Stimulated activated CD4-positive, alpha-beta T cell treated with anti-CD3 and anti-CD28 coated beads, Interleukin-2, amount 100 ng/mL, for 4 hours (primary cell): ENCODE measurements at places on chromosomes 4 and X.

GRCh38 chrX:108456971-108457477, 17.4 kb downstream of the COL4A5 start:
- no peak for DNase-seq

GRCh38 chr4:8427262-8427661, 13.3 kb downstream of the ACOX3 start:
- no peak for DNase-seq

- DNase-seq: no peak
Measured at GRCh38 chrX:130834149-130834548, 68.9 kb downstream of the ENOX2 start.

- DNase-seq: no peak
Measured at GRCh38 chr4:5814421-5814820, 78.5 kb downstream of the CRMP1 start.

GRCh38 chr4:119592830-119593229, 35.8 kb downstream of the PDE5A start:
- DNase-seq: no peak

DNA sequence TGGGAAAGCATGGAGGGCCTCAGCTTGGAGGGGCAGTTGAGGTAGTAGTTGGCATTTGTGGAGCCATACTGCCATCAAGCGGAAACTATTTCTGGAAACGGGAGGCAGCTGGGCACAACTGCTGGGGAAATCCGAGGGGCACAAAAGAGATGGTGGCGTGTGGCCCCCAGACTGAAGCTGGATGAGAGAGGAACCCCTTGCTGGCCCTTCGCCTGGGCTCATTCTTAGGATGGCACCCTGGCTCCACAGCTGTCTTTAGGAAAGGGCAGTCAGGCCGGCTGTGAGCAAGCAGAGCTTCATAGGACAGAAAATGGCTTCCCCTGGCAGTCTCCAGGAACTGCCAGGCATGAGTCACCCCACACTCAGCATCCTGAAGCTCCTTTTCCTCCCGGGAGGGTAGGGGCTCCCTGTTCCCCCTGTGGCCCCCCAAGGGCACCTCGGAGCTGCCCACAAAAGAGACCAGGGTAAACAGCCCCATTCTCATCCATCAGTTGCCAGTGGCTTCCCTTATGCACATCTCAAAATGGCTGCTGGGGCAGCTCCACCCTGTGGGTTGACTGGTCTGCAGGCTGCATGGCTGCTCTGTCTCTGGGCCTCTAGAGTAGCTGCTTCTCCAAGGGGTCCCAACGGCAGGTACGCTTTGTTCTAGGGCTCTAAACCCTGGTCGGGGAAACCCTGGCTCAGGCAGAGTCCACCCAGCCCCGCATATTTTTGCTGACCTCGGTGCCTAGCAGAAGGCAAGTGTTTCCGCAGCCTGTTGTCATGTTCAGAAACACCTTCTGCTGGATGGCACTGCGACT, 64.7 kb downstream of the NBDY start:
- DNase-seq: no peak

- no peak for DNase-seq
Measured at GRCh38 chr4:120155287-120155686, 88.6 kb upstream of the MAD2L1 start.

DNA sequence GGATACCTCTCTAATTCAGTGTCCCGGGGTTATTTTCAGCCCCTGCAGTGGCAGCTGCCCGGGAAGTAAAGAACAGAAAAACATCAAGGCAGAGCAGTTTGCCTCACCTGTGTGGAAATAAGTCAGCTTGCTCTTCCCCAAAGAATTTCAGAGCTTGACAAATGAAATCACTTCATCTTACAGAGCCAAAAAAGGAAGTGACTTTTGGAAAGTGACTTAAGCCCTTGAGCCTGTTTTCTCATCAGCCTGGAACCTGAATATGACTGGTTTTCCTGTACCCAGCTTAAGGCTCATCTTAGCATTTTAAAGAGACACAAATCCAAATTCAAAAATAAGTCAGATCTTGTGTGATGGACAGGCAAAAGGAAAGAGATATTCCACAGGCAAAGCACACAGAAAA, 211.6 kb downstream of the RCHY1 start:
- no peak for DNase-seq

GRCh38 chrX:49061490-49061889, 2.7 kb downstream of the CCDC120 start:
- DNase-seq: no peak

- DNase-seq: no peak
Measured at GRCh38 chrX:85327060-85327333, 52.5 kb downstream of the POF1B start.

GRCh38 chr4:116520886-116521285, 564.5 kb downstream of the TRAM1L1 start:
- DNase-seq: no peak

GRCh38 chr4:20268028-20268427, 16.3 kb downstream of the SLIT2 start:
- no peak for DNase-seq

DNA sequence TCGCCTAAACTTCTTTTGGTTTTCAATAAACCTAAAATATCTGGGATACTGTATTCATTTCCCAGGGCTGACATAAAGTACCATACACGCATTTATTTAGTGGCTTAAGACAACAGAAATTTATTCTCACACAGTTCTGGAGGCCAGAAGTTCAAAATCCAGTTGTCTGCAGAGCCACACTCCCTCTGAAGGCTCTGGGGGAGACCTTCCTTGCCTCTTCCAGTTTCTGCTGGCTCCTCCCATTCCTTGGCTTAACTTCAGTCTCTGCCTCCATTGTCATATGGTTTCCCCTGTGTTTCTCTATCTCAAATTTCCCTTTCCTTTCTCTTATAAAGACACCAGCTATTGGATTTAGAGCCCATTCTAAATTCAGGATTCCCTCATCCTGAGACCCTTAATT, 44.4 kb downstream of the NR3C2 start:
- no peak for DNase-seq

GRCh38 chr4:118898684-118899138, 10.1 kb downstream of the SYNPO2 start:
- DNase-seq: no peak

- DNase-seq: no peak
Measured at GRCh38 chrX:138754861-138755260, 43.3 kb upstream of the FGF13 start.

DNA sequence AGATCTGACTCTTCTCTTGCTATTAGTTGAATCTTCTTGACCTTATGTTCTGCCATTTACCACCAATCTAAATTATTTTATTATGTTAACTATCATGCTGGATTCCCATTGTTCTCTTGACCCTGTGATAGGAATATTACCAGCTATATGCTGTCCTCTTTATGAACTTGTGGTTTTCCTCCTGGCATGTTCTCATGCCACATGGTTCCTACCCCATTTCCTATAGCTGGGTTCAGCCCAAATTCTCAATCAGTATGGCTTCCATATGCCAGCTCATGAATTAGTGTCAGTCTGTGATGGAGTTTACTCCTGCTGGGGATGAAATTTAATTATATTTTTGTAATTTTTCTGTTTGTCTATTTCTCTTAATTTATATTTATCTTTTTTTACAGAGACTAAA, 430.5 kb downstream of the SMARCA1 start:
- DNase-seq: no peak

- no peak for DNase-seq
Measured at GRCh38 chr4:114036426-114036825, 57.0 kb upstream of the ARSJ start.

GRCh38 chrX:73850124-73851013, 287.4 kb downstream of the CHIC1 start:
- no peak for DNase-seq

DNA sequence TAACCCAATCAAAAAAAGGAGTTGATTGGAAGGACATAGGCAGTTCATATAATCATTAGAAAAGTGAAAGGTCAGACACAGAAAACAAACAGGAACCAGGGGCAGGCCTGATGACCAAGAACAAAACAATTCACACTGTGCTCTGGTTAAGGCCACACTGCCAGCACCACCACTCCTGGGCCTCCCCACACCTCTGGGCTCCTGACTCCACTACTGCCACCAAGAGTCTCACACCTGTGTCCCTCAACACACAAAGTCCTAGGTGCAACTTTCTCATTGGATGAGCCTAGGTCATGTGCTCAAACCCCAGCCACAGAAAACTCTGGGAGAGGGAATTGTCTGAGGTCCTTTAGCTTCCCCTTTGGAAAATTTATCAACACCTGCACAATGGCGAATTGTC, 11.1 kb upstream of the FAM9C start:
- no peak for DNase-seq

DNA sequence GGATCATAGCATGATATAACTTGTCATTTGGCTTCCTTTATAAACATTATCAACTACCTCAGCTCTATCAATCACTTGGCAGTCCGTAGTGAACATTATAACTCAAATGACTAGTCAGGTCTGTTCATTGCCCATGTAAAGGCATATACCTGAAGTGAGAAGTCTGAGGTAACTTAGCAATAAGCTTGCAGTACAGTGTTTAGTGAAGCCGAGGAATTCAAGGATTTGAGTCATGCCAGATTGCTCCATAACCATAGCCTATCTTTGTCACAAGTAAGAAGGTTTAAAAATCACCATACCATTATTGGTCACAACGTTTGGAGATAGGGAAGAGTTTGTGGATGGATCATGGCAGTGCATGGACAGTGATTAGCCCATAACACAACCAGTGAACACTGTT, 41.6 kb downstream of the AR start:
- DNase-seq: no peak

GRCh38 chr4:158850800-158851644, 82.2 kb downstream of the FNIP2 start:
- DNase-seq: no peak

GRCh38 chrX:68443155-68443868, 10.0 kb upstream of the OPHN1 start:
- DNase-seq: no peak

DNA sequence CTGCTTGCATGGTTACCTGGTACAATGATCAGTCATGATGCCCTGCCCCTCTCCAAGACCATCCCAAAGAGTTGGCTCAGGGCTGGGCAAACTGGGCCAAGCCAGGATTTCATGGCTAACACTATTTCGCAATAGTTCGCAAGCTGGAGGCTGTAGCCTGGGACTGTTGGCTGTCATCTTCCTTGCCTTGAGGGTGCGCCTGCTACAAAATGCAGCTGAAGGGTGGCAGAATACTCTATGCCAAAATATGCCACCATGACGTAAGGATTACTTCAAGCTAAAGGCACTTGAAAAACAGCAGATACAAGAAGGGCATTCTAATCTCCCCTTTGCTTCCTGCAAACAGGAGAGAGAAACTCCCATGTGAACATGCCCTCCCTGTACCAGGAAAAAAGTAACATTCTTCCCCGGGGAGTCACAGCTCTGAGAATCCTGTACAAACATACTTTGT, 21.0 kb downstream of the SAT1 start:
- DNase-seq: no peak

DNA sequence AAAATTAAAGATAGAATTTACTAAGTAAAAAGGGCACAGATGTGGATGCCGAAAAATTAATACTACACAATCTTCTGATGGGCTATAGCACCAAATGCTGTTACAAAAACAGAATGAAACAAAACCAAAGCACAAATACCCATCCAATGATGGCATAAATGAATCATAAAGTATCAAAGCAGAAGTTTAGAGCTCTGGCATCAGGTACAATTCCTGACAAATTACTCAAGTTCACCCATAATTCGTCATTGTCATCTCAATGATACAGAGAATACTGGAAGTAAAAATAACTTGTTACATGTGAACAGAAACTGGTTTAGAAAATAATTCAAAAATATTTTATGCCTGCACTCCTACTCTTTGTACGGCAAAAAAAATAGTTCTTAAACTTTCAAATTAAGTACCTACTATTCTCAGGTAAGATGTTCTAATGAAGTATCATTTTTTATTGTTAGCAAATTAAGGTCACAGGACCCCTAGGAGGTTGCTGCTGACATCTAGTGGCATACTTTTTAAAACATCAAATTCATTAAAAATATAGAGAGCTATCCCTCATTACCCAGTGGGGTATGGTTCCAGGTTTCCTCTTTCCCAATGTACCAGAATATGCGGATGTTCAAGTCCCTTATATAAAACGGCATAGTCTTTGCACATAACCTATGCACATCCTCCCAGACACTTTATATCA, 126.1 kb downstream of the INPP4B start:
- no peak for DNase-seq

- DNase-seq: no peak
Measured at GRCh38 chrX:65635822-65636221, 31.6 kb upstream of the MSN start.

DNA sequence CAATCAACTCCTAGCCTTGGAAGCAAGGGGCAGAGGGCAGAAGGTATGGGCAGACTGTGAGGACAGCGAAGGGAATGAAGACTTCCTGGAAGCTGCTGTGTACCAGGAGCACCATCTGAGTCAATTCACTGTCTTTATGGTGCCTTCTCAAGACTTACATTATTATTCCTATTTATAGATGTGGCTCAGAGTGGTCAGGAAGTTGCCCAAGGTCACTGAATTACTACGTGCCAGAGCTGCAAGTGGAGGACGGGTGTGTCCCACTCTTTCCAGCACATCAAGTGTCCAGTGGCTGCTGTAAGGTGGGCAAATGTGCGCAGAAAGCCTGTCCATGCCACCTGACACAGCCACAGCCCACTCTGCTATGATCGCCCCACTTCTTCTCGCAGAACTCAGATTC, 32.0 kb downstream of the SMPX start:
- DNase-seq: no peak

DNA sequence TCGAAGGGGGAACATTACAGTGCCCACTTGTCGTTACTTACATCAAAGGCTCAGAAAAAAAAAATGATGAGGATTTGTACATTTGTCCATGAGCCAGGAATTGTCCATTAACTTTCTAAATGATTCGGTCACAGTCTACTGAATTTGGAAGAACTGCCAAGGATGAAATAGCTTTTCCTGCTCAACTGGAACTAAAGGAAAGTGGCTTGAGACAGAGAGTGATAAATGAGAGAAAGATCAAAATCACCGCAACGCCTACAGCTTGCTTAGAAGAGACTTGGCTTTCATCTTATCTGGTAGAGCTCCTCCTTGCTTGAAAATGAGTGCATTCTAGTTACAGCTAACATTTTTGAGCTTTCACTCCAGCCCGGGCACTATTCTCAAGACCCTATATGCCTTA, 55.5 kb upstream of the ADGRG2 start:
- DNase-seq: no peak

DNA sequence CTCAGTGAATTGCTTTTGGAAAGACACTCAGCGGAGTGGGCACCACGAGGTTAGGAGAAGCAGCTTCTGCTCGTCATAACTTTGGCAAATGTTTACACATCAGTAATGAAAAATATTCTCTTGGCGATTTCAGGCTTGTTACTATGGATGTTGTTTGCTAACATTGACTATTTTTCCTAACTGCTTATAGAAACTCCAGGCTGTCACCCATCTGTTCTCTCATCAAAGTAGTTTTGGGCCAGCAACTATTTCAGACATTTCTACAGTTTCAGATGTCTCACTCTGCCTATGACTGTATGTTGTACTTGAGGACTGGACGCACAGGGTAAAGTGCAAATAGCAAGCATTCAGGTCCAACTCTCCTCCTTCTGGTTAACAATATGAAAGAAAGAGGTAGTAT, 346.7 kb downstream of the TRIML1 start:
- DNase-seq: no peak

- no peak for DNase-seq
Measured at GRCh38 chr4:54675721-54676461, 18.1 kb downstream of the KIT start.
